AG09309 (cell line): ENCODE measurements at places on chromosomes 4 and X.

GRCh38 chr4:187552781-187553180, 442.8 kb upstream of the ZFP42 start:
- no peak for DNase-seq

DNA sequence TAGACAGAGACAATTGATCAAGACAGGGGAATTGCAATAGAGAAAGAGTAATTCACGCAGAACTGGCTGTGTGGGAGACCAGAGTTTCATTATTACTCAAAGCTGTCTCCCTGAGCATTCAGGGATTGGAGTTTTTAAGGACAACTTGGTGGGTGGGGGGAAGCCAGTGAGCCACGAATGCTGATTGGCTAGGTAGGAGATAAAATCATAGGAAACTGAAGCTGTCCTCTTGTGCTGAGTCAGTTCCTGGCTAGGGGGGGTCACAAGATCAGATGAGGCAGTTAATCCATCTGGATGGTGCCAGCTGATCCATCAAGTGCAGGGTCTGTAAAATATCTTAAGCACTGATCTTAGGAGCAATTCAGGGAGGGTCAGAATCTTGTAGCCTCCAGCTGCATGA, 358.6 kb downstream of the GPM6A start:
- DNase-seq: no peak

GRCh38 chr4:2947926-2948325, 15.3 kb downstream of the NOP14 start:
- no peak for DNase-seq

DNA sequence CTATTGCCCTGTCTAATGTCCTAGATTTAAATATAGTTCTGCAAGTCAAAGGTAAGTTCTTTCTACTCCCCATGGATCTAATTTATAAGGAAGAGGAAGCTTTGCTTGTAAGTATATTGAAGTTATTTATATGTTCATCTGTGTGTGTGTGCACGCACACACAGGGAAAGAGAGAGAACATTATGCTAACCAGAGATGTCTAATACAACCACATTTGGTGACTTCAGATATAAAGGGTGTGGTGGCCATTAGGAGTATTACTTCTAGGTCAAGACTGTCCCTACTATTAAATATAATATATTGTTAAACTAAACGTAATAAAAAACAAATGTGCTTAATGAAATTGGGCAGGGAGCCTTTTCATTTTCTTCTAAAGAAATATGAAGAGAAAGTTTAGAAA, 4.1 kb downstream of the DCK start:
- no peak for DNase-seq

DNA sequence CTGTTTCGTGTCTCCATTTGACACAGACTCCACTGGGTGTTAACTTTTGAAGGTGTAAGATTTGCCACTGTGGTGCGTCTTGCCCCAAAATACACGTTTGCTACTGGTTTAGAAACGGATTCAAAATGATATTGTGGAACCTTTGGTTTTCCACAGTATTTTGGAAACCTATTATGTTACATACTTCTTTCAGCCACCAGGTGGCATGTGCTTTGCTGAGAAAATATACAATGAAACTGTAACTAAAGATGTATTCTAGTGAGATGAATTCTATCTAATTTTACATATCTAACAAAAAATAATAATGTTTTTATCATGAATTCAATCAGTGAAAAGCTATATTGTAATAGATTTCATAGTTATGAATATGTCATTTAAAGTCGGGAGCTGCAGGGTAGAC, 28.4 kb upstream of the SLITRK4 start:
- no peak for DNase-seq

DNA sequence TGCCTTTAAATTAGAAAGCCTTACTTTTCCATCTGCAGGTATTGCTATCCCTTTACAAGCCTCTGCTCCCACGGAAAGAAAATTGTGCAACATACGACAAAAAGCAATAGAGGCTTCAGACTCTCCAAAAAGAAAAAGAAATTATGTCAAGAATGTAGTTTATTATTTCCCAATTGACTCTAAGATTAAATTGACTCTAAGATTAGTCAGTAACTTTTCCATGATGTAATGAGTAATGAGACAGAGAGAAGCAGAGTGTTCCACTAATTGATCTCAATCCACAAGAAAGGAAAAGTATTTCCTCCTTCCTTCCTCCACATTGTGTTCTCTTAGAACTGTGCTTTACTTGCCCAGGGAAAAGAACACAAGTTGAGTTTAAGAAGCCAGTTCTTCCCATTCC, 345.7 kb upstream of the HS3ST1 start:
- DNase-seq: no peak

- DNase-seq: no peak
Measured at GRCh38 chr4:3335385-3335784, 42.6 kb downstream of the RGS12 start.
